ENCODE measurements at places on chromosomes 7 and 10. TPM values are rescaled to one million over a fixed set of nuclear protein-coding genes. Genes with fewer than 3 reads are reported as not detected.

The ATOH7 gene
- not detected for polyA plus RNA-seq

The TMEM213 gene
- polyA plus RNA-seq: not detected

The TACR2 gene
- 0.47 TPM for polyA plus RNA-seq

The SEMA3D gene
- not detected for polyA plus RNA-seq

The WNT16 gene
- not detected for polyA plus RNA-seq

The INSIG1 gene
- 22.2 TPM for polyA plus RNA-seq

The EXOSC1 gene
- polyA plus RNA-seq: 69.7 TPM

The IMPDH1 gene
- polyA plus RNA-seq: 48.1 TPM

The FRAT2 gene
- polyA plus RNA-seq: 16.9 TPM

The PLPP4 gene
- not detected for polyA plus RNA-seq

The SPDYE2B gene
- not detected for polyA plus RNA-seq

The RPEL1 gene
- not detected for polyA plus RNA-seq

The CPA1 gene
- polyA plus RNA-seq: not detected

- H3K4me3 ChIP-seq: no peak overlapping the region
- no peaks in the 10 kb centered on the region for H3K4me1 ChIP-seq
- H3K27ac ChIP-seq: no peak overlapping the region
- no peaks in the 10 kb centered on the region for H3K36me3 ChIP-seq
Observed at GRCh38 chr10:105339669-105340068, 698.6 kb downstream of the SORCS3 start.

GRCh38 chr10:132549371-132549770, 11.8 kb downstream of the INPP5A start:
- no peak overlapping the region for H3K27ac ChIP-seq
- no peak overlapping the region for H3K4me3 ChIP-seq
- no peaks in the 10 kb centered on the region for H3K36me3 ChIP-seq
- DNase-seq: no peak
- peaks cover 10% of the 10 kb centered on the region for H3K4me1 ChIP-seq

DNA sequence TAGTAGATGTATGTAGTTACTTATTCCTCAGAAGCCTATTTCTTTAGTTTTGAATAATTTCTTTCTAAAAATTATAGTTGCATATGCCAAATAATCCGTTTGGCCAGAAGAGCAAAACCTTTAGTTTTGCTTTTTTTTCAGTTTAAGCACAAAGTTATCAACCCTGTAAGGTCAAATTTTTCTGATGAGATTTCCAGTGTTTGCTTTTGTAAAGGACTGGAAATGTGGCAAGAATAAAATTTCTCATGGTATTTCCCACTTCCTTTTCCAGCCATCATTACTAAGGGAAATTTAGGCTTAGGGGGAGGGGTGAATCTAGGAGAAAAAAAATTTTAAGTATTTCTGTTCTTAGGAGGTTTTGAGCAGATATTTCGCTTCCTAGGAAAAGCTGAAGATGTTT, 7.6 kb downstream of the CALD1 start:
- no peaks in the 10 kb centered on the region for H3K4me1 ChIP-seq
- no peak overlapping the region for H3K4me3 ChIP-seq
- H3K27ac ChIP-seq: no peak overlapping the region

DNA sequence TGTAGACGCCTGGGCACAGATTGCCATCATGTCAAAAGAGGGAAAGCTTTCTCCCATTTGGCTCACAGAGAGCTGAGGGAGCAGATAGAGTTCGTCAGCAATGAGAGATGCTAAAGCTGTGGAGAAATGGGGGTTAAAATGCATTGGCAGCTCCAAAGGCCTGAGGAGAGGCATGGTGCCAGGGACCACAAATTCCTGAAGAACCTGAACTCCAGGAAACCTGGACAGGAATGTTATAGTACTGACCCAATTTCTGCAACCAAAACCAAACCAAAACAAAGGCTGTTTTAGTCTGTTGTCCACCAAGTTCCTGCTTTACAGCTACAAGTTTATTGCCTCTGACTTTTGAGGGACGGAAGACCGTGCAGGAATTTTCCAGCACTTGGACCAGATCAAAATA, 575.7 kb downstream of the REEP3 start:
- H3K36me3 ChIP-seq: no peaks in the 10 kb centered on the region
- no peak for DNase-seq
- no peak overlapping the region for H3K27ac ChIP-seq
- H3K4me3 ChIP-seq: no peak overlapping the region
- no peaks in the 10 kb centered on the region for H3K27me3 ChIP-seq
- no peaks in the 10 kb centered on the region for H3K4me1 ChIP-seq

DNA sequence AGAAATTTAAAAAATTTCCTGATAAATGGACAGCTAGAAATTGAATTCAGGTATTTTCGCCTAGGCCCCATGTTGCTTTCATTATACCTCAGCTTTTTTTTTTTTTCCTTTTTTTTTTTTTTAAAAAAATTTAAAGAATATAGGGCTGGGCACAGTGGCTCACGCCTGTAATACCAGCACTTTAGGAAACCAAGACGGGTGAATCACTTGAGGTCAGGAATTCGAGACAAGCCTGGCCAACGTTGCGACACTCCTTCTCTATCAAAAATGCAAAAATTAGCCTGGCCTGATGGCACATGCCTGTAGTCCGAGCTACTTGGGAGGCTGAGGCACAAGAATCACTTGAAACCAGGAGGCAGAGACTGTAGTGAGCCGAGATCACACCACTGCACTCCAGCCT, 334.0 kb downstream of the SORCS1 start:
- no peaks in the 10 kb centered on the region for H3K4me1 ChIP-seq
- DNase-seq: no peak
- H3K27me3 ChIP-seq: no peaks in the 10 kb centered on the region
- H3K4me3 ChIP-seq: no peak overlapping the region

DNA sequence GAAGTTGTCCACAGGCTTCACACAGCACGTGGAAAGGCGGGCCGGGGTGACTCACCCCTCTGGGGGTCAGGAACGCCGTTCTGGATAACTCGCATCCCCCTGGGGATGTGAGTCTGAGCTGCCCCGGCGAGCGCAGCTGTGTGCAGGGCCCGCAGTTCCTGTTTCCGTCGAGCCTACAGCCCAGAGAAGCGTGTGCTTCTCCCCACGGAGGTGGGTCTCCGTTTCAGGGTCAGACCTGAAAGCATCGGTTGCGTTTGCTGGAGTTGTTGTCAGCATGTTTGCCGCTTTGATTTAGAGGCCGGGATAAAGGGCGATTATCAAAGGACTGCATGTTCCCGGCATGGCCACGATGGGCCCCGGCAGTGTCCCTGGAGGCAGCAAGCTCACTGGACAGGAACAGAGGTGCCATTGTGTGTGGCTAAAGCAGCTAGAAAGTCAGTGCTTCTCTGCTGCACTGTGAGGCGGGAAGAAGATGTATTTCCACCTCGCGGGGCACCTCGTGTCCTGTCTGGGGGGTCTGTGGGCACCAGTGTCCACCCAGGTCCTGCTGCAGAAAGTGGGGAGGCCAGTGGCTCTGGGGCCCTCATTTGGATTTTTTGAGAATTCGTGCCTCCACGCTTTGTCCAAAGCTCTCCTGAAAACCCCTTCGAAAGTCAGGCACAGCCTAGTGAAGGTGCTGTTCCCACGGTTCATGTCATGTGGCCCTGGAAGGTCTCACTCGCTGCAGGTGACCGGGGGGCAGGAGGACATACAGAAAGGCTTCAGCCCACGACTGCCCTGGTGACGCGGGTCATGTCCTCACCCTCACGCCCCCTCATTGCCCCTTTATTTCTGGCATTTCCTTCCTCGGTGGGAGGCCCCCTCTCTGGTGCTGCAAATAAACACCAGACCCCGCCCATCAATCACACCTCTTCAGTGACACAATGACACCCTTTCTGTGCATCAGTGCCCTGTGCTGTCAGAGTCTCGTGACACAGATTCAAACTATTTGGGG, 27.4 kb upstream of the GDI2 start:
- no peaks in the 10 kb centered on the region for H3K4me1 ChIP-seq
- no peak for DNase-seq
- H3K27ac ChIP-seq: no peak overlapping the region
- H3K4me3 ChIP-seq: no peak overlapping the region
- no peaks in the 10 kb centered on the region for H3K36me3 ChIP-seq

- H3K4me1 ChIP-seq: no peaks in the 10 kb centered on the region
- H3K36me3 ChIP-seq: no peaks in the 10 kb centered on the region
- DNase-seq: no peak
- H3K27ac ChIP-seq: no peak overlapping the region
- H3K27me3 ChIP-seq: no peaks in the 10 kb centered on the region
- H3K4me3 ChIP-seq: no peak overlapping the region
Observed at GRCh38 chr7:82156168-82156567, 287.4 kb downstream of the CACNA2D1 start.

- no peaks in the 10 kb centered on the region for H3K27me3 ChIP-seq
- no peaks in the 10 kb centered on the region for H3K4me1 ChIP-seq
- H3K4me3 ChIP-seq: no peak overlapping the region
- H3K27ac ChIP-seq: no peak overlapping the region
- DNase-seq: no peak
- no peaks in the 10 kb centered on the region for H3K36me3 ChIP-seq
Observed at GRCh38 chr7:36522453-36523007, 132.9 kb downstream of the ANLN start.

GRCh38 chr7:101736084-101736483, 81.3 kb upstream of the CUX1 start:
- no peaks in the 10 kb centered on the region for H3K27me3 ChIP-seq
- no peak overlapping the region for H3K27ac ChIP-seq
- H3K4me3 ChIP-seq: no peak overlapping the region
- H3K36me3 ChIP-seq: no peaks in the 10 kb centered on the region
- DNase-seq: no peak

GRCh38 chr7:98562871-98563495, 54.1 kb upstream of the NPTX2 start:
- DNase-seq: no peak
- no peaks in the 10 kb centered on the region for H3K4me1 ChIP-seq
- no peaks in the 10 kb centered on the region for H3K27me3 ChIP-seq
- no peaks in the 10 kb centered on the region for H3K36me3 ChIP-seq

DNA sequence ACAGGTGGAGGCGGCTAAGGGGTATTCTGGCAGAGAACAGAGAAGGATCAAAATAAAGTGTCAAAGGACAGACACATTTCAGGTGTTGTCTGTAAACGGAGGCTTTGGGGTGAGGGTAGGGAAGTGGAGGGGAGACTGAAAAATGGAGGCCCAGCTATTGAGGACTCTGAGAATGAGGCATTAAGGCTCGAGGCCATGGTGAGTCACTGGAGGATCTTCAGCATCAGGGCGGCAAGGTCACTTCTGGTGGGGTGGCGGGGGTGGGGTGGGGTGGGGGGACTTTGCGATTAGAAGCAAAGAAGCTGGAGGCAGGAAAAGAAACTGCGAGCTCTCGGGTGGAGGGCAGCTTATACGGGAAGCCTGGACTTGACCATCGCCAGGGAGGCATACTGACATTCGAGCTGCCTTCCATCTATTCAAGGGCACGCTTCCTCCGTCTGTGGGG, 58.4 kb upstream of the PCGF5 start:
- no peaks in the 10 kb centered on the region for H3K27me3 ChIP-seq
- peaks cover 8% of the 10 kb centered on the region for H3K4me1 ChIP-seq
- H3K36me3 ChIP-seq: no peaks in the 10 kb centered on the region
- peak; percentile 12 for DNase-seq

- no peaks in the 10 kb centered on the region for H3K4me1 ChIP-seq
- no peaks in the 10 kb centered on the region for H3K27me3 ChIP-seq
- DNase-seq: no peak
- H3K27ac ChIP-seq: no peak overlapping the region
Observed at GRCh38 chr7:43170571-43170970, 58.1 kb downstream of the HECW1 start.

DNA sequence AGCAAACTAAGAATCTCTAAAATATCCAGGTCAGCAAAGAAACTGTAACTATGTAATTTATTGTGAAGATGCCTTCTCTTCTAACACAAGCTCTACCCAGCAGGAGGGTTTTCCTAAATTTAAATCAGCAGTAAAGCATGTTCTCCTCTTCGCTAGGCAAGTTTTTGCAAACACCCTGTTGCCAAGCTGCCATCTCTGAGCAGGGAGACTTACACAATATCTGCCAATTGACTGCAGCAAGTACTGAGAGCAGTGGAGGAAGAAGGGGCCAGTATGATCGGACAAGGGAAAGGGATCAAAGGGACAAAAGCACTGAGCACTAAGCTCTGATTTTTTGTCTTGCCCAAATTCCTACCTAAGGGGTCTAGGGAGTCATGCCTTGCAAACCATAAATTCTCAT, 16.0 kb upstream of the LANCL2 start:
- H3K27me3 ChIP-seq: peaks cover 4% of the 10 kb centered on the region
- no peak overlapping the region for H3K4me3 ChIP-seq
- no peak overlapping the region for H3K27ac ChIP-seq
- DNase-seq: no peak
- no peaks in the 10 kb centered on the region for H3K36me3 ChIP-seq

DNA sequence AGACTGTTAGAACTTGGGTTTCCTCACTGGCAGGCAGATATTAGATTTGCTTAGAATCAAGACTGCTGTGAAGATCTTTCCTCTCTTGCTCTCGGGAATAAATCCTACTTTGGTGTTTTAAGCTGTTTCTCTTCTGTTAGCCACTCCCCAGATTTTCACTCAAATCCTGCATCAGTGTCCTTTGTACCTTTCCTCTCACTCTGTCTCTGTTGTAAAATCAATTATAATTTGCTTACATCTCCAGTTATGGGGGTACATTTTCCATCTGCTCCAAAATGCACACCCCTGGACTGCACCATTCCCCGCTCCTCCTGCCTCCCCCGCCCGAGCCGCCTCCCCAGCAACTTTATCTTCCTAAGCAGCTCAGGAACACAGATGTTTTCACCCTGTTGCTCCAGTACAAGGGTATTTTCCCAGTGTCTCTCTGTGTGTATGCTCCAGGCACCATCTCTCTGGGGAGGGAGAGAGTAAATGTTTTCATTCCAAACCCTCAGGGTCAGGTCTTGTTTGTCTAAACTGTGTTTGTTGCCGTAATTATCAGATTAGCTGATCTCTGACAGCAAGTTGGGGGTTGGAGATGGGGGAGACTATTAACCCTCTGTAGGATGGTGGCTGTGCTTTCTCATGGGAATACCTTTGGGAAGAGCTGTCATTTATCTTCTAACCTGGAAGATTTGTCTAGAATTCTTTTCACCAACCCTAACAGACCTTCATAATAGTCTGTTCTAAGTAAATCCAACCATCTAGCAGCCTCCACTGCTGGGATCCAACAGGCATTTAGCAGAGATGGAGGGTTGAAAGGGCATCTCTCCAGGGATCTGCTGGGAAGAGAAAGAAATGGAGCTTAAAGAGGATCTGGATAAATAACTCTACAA, 20.4 kb upstream of the GOT1 start:
- H3K27ac ChIP-seq: no peak overlapping the region
- no peaks in the 10 kb centered on the region for H3K4me1 ChIP-seq
- H3K27me3 ChIP-seq: no peaks in the 10 kb centered on the region
- no peaks in the 10 kb centered on the region for H3K36me3 ChIP-seq
- no peak for DNase-seq

GRCh38 chr10:110618230-110618610, 25.9 kb upstream of the RBM20 start:
- H3K4me1 ChIP-seq: no peaks in the 10 kb centered on the region
- no peak overlapping the region for H3K27ac ChIP-seq
- no peaks in the 10 kb centered on the region for H3K27me3 ChIP-seq
- no peak for DNase-seq
